ENCODE measurements at places on chromosomes 3 and 15.

DNA sequence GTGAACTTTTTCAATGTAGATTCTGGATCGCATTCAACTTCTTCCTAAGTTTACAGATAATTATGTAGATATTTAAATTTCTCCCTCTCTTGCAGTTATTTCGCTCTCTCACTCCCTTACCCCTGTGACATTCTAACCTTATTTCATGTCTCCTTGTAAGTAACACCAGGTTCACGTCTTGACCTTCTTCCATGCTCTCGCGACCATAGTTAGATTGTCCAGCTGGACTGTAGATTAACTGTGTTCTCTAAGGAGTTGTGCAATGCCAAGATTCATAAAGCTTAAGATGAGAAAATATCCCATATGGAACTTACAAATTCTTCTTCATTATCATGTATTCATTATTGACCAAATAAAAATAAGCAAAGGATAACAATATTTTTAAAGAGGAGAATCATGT lies 430.5 kb downstream of the GABRG3 start:
- no peak for DNase-seq

DNA sequence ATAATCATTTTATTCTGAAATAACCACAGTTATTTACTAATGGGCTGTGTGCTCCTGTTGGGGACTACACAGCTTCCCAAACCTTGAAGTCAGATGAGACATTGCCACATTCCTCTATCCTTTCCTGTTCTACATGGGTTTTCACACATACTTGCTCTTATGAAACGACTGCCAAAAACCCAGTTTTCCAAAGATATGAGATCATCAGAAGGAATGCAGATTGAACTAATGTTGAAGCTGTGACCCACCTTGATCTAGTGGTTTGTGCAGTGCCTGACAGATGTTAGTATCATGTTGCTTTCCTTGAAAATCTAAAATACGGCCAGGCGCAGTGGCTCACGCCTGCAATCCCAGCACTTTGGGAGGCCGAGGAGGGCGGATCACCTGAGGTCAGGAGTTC lies 144.6 kb downstream of the VGLL4 start:
- DNase-seq: peak; percentile 97

GRCh38 chr3:98532275-98532637 lies 478 bp downstream of the GPR15 start:
- DNase-seq: no peak

- DNase-seq: no peak
Observed at GRCh38 chr15:51888593-51889195, 59.2 kb downstream of the TMOD3 start.

- no peak for DNase-seq
Observed at GRCh38 chr3:145815707-145816413, 345.1 kb downstream of the PLOD2 start.

DNA sequence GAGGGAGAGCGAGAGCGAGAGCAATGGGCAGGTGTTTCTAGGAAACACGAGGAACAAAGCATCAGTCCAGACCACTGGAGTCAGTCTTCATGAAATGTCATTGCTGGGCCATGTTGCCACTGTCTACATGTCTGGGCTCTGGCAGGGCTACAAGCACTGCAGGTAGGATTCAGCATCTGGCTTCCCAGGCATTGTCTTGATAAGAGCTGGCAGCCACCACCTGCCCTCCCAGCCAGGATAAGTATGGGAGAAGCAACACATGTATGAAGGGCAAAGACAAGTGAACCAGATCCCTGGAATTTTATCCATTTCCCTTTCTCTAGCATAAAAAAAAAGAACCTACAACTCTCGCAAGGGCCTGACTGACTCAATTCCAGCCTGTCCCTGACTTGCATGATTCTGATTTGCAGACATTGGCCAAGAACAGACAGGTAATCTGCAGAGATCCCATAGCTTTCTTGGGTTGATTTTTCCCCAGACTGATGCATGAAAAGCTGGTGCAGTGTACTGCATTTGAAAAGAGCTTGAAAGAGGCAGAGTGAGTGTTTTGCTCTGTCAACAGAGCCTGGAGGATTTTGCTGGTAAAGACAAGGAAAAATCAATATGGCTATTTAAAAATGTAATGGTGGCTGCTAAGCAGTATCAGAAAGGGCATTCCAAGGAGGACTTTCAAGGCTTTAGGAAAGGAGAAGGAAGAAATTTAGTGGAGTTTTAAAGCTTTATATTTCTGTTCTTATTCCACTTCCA lies 157.2 kb upstream of the MYRIP start:
- no peak for DNase-seq

- DNase-seq: no peak
Observed at GRCh38 chr15:91549581-91549980, 303.9 kb upstream of the SLCO3A1 start.

DNA sequence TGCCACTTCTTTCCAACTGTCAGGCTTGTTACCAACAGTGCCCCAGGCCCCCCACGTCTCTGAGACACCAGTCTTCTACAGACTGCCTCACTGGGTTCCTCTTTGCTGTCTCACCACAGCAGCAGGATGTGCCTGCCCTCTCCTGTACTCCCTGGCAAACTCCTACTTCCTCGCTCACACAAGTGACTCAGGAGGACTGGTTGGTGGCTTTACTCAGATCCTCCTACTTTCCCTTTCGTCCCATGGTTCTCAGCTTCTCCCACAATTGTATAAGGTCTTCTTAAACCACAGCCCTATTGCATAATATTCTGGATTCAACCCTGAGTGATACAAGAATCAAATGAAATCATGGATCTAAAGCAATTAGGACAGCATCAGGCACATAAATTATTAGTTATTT lies 246.6 kb upstream of the PROK2 start:
- DNase-seq: peak; percentile 81

GRCh38 chr3:10961921-10962320 lies 30.6 kb upstream of the SLC6A1 start:
- DNase-seq: no peak

Measured in fibroblast of skin of right quadriceps (primary cell).